Peyer's patch (tissue), 4 donors: ENCODE measurements at places on chromosomes 1 and 21.

DNA sequence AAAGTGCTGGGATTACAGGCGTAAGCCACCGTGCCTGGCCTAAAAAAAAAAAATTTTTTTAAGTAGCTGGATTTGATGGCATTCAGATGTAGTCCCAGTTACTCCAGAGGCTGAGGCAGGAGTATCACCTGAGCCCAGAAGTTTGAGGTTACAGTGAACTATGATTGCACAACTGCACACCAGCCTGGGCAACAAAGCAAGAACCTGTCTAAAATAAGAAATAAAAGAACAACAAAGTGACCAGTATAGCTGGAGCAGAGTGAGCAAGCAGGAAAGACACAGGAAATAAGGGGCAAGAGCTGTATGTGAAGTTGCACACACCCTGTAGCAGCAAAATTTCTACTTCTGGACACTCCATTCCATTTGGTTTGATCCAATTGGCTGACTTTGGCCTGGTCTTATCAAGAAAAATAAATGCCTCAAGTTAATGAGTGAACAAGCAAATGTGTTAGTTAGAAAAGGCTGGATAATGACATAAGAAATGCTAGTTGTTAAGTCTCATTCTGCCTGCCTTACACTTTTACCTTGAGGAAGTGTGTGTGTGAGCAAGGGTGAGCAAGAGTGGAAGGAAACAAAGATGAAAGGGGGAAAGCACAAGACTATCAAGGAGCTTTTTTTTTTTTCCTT is 7.9 kb downstream of the ATP5IF1 start:
- no peak for DNase-seq

- no peak for DNase-seq
Observed at GRCh38 chr1:38585460-38585859, 274.1 kb downstream of the RRAGC start.

DNA sequence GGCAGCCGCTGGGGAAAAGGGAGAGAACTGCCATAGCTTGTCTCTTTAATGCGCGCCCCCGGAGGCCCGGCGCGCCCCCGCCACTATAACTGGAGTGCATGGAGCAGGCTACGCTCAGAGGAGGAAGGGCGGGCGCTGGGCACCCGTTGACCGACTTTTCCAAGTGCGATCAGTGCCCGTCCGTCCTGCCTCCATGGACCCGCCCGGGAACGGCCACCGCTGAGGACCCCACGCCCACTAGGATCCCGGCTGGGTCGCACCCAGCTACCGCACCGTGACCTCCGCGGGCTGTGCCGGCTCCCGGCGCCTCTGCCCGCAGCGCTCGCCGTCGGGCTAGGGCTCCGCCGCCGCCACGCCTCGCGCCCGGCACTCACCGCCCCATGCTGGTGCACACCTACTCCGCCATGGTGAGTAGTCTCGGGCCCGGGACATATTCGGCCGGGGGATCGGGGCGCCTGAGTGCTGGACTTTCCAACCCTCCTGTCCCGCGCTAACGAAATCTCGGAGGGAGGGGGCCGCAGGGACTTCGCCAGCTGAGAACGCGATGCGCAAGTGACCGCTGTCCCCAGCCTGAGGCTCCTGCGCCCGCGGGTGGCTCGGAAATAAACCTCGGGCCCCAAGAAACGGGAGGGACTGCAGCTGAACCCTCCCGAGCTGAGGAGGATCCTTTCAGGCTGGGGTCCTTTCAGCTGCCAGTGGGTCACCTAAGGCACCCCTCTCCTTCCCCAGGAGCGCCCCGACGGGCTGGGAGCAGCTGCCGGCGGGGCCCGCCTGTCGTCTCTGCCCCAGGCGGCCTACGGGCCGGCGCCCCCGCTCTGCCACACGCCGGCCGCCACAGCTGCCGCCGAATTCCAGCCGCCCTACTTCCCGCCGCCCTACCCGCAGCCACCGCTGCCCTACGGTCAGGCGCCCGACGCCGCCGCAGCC is at the start of gene TFAP2E:
TSS of gene TFAP2E (plus strand) at position 117 of the 927 bp plus-strand sequence. CDS start at position 381, 264 bp downstream.
- DNase-seq, result no peak

DNA sequence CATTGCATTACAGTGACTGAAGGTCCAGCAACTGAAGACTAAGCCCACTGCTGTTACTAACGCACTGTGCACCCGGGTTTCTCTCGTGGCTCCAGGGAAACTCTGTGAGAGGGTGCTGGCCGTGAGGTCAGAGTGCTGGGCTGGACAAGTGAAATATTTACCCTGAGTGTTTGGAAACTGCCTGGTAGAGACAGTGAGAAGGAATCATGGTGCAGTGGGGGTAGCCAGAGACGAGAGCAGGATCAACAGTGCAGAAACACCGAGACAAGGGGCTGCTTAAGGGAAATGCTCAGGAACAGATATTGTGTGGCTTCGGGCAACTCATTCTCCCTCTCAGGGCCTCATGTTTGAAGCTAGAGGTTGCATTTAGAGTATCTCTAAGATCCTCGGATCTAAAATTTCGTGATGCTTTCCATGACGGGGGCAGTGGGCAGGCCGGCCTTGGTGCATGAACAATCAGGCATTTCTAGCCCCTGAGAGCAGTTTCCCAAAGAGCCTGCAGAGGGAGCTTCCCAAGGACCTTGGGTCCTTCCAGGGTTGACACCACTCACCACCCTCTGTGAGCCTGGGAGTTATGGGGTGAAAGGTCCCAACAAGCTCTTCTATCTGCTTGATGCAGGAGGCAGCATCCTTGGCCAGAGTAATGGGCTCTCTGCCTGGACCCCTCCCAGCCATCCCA is 9.7 kb downstream of the CD2 start:
- DNase-seq, result no peak

- DNase-seq, result no peak
Observed at GRCh38 chr1:107748531-107748930, 216.4 kb downstream of the VAV3 start.

- DNase-seq, result no peak
Observed at GRCh38 chr1:205270764-205271163, 43.0 kb downstream of the TMCC2 start.

- no peak for DNase-seq
Observed at GRCh38 chr1:186654741-186655140, 25.5 kb downstream of the PTGS2 start.

DNA sequence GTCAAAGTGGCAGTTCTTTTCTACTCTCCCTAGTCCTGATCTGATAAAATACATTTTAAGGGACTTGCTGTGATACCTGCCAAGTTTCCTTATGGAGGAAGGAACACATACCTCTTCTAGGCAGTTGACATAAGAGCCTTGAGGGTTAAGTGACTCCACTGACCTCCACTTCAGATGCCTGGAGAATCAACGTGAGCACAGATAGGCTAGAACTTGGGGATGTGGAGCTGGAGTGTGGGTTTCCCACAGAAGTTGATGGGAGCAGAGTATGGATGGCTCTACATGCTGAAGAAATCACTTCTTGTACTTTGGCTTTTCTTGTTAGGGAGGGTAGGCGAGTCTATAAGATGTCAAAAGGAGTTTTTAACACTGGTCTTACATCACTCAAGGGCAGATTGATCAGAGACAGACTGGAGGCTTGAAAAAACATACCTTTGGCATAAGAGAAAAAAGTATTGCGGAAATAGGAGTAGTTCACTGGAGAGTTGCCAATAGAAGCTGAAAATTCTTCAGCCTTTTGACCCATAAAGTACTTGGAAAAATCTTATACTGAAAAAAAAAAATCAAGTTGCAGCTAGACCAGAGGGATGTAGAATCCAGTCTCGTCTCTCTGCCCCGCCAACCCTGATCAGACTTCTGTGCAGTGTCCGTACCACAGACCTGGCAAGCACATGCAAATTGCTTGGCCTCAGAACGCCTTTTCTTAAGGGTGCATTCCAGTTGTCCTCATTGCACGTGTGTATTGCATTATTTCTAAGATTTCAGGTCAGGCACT is 5.5 kb downstream of the RHOU start:
- no peak for DNase-seq

- DNase-seq, result no peak
Observed at GRCh38 chr1:36560177-36560576, 77.5 kb upstream of the CSF3R start.

GRCh38 chr1:186295980-186296379 is 79.1 kb downstream of the TPR start:
- DNase-seq, result no peak

DNA sequence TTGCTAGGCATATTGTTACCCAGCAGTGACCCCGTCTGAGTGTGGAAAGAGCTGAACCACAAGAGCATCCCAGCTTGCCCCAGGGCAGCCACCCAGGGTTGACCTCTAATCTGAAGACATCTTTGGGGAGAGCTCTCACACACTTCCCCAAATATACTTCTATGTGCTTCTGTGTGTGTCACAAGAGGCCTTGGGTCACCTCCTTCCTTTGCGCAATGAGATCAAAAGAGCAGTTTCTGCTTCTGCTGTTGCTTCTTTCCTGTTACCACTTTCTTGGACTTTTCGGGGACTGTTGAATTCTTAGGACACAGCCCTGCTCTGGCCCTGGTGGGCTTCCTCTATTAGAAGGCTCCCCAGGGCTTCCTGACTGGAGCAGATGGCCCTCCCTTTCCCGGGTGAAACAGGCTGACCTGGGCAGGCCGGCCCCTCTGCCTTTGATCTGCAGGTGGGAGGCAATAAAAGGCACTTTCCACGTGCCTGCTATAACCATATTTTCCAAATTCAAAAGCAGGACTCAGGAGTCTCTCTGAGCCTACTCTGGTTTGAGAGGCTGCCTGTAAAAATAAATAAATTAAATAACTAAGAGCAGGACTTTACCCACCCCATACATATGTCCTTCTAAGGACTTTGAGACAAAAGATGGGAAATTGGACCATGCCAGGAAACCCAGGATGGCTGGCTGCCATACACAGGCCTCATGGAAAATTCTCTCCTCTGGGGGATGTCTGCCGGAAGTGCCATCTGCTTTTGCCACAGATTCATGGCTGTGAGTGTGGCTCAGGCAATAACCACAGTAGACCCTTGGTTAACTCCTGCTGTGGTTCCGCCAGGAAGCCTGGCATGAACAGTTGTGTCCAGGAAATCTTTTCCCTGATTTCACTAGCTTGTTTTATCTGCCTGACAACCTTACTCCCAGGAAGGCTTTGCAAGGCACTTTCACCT is 28.3 kb upstream of the RCSD1 start:
- peak; percentile 60 for DNase-seq

- no peak for DNase-seq
Observed at GRCh38 chr1:223674119-223674890, 8.8 kb upstream of the CAPN8 start.

GRCh38 chr1:228735871-228736586 is 750 bp downstream of the RHOU start:
- peak; percentile 77 for DNase-seq

DNA sequence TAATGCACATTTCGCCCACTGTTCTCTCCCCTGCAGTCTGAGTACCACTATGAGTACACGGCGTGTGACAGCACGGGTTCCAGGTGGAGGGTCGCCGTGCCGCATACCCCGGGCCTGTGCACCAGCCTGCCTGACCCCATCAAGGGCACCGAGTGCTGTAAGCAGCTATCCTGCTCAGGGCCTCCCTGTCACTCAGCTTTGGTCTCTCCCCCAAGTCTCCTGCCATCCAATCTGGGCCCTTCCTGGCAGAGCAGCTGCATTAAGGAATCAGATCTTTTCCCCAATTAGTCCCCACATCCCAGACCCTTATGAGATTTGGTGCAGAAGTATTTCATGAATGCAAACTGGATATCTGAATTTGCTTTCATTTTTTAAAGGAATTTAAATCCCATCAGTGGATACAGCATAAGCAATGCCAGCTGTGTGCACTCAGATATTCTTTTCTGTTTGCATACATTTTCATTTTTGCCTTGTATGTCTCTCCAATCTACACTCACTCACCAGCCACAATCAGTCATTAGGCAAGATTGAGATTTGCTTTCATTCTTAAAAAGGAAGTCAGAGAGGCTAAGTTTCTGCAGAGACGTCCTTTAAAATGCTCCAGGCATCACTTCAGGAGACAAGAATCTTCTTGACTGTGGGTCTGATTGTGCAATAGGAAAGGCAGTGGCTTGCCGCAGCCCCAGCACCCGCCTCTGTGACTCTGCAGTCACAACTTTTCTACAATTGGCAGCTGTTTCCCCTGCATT is 48.1 kb downstream of the ELAPOR1 start:
- peak; percentile 54 for DNase-seq

GRCh38 chr1:39960431-39960958 is 5.5 kb downstream of the MFSD2A start:
- DNase-seq, result peak; percentile 87

- DNase-seq, result no peak
Observed at GRCh38 chr1:224770336-224770693, 154.2 kb downstream of the CNIH3 start.

GRCh38 chr1:174815036-174815435 is 184.7 kb upstream of the CACYBP start:
- no peak for DNase-seq

- peak; percentile 72 for DNase-seq
Observed at GRCh38 chr1:66282343-66282852, 251.6 kb upstream of the SGIP1 start.

- DNase-seq, result no peak
Observed at GRCh38 chr1:52533713-52534112, 19.2 kb downstream of the TUT4 start.

- no peak for DNase-seq
Observed at GRCh38 chr1:36988741-36989193, 45.5 kb downstream of the GRIK3 start.

- no peak for DNase-seq
Observed at GRCh38 chr1:162236201-162236600, 140.5 kb downstream of the SPATA46 start.

DNA sequence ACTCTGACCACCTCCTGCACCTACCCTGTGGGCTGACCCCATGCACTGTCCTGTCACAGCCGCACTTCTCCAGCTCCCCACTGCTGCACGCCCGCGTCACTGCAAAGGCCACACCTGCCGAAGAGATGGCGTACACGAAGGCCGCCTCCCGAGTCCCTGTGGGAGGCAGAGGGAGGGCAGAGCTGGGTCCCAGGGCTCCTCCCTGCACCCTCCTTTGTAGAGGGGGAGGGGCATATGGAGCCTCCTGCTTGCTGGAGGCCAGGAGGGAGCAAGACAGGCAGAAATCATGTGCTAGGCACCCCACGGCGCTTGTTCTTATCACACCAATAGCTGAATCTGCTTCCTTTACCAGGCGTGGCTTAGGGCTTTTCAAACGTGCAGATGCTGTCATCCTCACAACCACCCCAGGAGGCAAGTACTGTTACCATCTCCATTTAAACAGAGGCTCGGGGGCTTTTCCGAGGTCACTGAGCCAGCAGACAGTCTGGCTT is 21.4 kb downstream of the WNT4 start:
- DNase-seq, result no peak

DNA sequence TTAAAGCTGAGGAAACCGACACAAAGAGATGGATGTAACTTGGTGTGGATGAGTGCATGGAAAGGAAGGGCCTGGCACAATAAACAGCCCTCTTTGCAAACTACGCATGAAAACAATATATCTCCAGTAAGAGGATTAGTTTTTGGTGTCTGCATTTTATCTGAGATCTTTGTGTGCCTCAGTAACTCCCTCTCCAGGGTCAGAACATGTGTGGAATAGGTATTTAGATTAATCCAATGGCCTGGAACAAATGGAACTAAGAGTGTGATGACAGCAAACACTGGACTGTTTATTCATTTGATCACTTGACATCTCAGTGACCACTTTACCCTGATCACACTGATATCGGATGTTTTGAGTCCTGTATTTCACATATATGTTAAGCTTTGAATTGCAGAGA is 45.3 kb downstream of the AKNAD1 start:
- DNase-seq, result no peak
